ENCODE measurements at places on chromosomes 3 and 15. TPM values are rescaled to one million over a fixed set of nuclear protein-coding genes. Genes with fewer than 3 reads are reported as not detected.
A peak's percentile ranks its signal among the peaks of the same experiment; 100 is the strongest.

Gene SLC9C1
- 0.28 TPM for total RNA-seq

Gene DGKG
- 0.66 TPM for total RNA-seq

Gene LRRC31
- not detected for total RNA-seq

Gene TRMT10C
- 32.9 TPM for total RNA-seq

Gene ROBO1
- 0.32 TPM for total RNA-seq

Gene CAV3
- total RNA-seq, result not detected

Gene PCLAF
- total RNA-seq, result 139 TPM

Gene GOLGA8R
- 13.0 TPM for total RNA-seq

Gene NOX5
- 0.06 TPM for total RNA-seq

- no peak for DNase-seq
These were observed 79.4 kb upstream of the FAM98B start for GRCh38 chr15:38374556-38374955.

DNA sequence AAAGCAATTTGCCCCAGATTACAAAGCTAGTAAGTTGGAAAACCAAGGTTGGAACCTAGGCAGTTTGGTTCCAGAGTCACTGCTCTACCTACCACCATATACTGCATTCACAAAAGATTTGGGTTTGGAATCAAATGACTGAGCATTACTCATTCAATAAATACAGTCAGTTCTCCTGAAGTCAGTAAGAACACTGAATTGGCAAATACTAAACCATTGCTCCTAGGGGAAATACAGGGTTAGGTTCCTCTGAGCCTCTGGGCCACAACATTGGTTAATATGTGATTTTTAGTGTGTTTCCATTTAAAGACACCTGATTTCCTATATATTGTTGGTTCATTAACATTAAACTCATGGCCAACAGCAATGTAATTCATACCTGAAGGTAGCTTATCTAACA is 2.1 kb upstream of the EIF5A2 start:
- no peak for DNase-seq

GRCh38 chr3:143843587-143843986 is 4.7 kb downstream of the SLC9A9 start:
- no peak for DNase-seq

- no peak for DNase-seq
These were observed 41.9 kb downstream of the SMAD6 start for GRCh38 chr15:66743703-66744536.

DNA sequence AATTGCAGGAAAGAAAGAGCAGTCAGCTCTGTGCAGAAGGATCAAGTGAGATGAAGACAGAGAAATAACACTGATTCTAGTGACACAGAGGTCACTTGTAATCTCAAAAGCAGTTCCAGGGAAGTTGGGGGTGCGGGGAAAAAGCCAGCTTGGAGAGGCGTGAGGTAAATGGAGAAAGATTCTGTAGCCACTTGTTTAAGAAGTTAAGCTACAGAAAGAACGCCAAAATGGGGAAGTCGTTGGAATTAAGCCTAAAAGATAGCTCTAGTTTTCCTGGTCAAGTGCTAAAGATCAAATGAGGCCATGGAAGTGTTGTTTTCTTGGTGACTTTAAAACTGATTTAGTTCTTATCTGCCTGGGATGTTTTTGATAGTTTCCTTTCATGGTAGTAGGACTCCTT is 152.0 kb downstream of the GREM1 start:
- no peak for DNase-seq

DNA sequence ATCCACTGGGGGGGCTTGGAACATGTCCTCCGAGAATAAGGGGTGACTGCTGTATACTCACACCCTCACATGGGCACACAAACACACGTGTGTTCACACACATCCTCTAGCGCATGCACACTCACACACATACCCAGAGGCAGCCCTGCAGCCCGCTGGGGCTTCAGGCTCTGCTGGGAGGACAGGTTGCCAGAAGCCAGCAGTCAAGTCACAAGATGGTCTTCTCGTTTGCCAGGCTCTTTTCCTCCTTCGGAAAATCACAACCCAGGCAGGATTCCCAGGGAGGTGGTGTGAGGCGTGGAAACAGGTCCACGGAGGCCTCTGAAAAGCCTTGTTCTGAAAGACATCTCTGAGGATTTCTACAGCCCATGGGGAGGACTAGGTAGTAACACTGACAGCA is 26.8 kb downstream of the MEGF11 start:
- no peak for DNase-seq

GRCh38 chr15:25860885-25861866 is 2.0 kb downstream of the ATP10A start:
- DNase-seq, result peak; percentile 73

- no peak for DNase-seq
These were observed 847.6 kb upstream of the ALCAM start for GRCh38 chr3:104519068-104519467.

DNA sequence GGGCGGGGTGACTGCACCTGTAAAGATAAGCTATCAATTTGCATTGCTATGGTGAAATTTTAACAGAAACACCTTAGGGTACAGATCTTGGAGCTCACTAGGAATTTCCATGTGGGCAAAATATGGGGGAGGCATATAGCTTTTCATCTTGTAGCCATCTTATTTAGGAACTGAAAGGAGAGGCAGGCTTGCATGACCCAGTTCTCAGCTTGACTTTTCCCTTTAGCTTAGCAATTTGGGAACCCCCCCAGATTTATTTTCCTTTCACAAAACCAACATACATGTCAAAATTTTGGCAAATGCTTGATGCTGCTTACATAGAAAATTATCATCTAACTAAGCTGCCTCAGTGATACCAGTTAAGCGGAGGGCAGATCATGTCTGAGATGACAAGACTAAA is 55.0 kb upstream of the EIF1B start:
- DNase-seq, result no peak

DNA sequence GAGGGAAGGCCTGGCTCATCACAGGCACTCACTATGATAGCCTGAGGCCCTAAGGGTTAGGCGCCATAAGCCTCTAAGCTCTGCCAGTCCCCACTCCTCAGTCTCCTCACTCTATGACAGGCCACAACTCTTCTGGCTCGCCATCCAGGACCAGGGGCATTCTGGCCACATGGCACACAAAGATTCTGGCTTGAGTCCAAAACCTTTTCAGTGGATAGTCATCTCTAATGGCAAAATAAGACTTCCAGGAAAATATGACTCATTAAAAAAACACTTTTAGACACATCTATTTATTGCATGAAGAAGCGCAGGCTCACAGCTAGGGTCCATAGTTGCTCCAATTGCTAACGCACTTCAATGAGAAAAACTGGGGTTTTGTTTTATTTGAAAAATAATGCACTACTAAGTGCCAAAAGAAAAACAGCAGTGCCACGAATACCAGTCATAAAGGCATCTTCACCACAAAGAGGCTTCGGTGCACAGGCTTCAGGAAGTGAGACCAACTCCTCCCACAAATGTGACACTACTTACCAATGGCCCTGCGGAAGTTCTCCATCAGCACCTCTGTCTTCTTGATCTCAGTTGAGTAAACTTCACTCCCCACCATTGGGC is 11.1 kb downstream of the RUVBL1 start:
- DNase-seq, result peak; percentile 82

- no peak for DNase-seq
These were observed 248.1 kb downstream of the NAALADL2 start for GRCh38 chr3:175107231-175107630.

- DNase-seq, result no peak
These were observed 12.5 kb downstream of the FBLN2 start for GRCh38 chr3:13561376-13561775.

DNA sequence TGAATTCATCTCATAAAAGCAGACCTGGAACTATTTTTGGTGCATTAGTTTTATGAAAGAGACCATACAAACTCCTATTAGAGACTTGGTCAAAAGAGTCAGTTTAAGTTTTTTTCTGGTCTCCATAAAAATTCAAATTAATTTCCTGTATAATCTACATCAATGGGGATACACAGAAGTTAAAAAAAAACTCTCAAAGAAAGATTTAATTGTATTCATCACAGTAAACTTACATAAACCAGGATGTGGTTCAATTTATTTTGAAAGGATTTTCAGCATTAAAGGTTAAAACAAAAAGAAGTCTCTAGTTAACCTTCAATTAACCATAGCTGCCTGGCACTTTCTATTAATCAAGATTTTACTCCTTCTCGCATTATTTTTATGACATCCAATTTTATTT is 530.3 kb upstream of the KCNMB2 start:
- no peak for DNase-seq

DNA sequence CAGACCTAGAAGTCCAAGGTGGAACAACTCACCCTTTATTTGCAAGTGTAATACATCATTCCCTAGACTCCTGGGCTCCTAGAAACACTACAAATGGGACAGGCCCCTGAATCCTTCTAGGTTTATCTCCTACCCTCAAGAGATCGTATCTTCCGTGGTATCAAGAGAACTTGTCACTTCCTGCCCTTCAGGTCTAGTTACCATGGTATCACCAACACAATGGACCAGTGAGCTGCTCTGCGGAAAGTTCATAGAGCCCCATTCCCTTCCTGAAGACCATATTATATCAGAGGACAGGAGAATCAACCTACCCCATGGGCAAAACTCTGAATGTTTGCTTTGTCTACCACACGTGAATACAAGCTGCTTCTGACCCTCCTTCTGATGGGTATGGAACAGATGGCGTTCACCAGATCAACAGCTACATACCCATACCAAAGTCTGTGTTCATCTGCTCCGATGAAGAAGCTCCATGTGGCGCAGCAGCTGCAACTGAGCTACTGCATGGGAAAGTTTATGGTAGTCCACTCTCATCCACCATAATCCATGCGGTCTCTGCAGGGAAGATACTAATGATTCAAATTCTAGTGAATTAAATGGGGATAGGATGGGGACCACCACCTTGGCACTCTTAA is 84.6 kb upstream of the KLF13 start:
- peak; percentile 66 for DNase-seq

- no peak for DNase-seq
These were observed 15.6 kb downstream of the USP13 start for GRCh38 chr3:179668429-179668828.

GRCh38 chr3:27449530-27450150 is 34.5 kb downstream of the SLC4A7 start:
- DNase-seq, result no peak

- no peak for DNase-seq
These were observed 750 bp downstream of the PODXL2 start for GRCh38 chr3:127629467-127630403.

GRCh38 chr3:124935264-124935663 is 713 bp upstream of the MUC13 start:
- no peak for DNase-seq

DNA sequence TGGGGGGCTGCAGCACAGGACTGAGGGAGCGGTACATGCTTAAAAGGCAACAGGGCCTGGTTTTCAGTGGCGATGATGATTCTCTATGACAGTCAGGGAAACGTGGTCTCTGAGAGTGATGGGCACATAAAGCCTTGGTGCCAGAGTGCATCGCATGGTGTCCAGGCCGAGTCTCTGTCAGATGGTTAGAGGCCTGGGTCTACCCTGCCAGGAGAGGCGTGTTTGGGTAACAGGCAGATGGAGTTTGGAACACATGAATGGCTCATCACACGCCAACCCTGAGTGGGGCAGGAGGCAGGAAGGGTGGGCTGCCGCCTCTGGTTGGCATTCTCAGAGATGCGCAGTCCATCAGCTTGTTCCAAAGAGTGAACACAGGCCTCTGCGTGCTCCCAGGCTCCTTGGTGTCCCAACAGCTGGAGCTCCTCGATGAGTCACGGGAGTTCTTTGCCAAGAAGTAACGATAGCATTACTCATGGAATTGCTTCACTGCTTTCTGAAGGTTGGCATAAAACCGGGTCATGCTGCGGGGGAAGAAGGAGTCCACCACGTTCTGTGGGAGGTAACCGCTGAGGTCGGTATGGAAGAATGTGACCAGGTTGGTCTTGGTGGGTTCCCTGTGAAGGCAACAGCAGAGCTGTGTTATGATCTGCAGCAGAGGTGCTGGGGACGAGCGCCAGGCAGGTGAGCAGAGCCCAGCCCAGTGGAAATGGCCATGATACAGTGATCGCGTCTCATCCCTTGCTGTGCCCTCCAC is 11.0 kb downstream of the STARD5 start:
- no peak for DNase-seq

GRCh38 chr3:32616267-32616962 is 45.8 kb upstream of the DYNC1LI1 start:
- DNase-seq, result no peak

DNA sequence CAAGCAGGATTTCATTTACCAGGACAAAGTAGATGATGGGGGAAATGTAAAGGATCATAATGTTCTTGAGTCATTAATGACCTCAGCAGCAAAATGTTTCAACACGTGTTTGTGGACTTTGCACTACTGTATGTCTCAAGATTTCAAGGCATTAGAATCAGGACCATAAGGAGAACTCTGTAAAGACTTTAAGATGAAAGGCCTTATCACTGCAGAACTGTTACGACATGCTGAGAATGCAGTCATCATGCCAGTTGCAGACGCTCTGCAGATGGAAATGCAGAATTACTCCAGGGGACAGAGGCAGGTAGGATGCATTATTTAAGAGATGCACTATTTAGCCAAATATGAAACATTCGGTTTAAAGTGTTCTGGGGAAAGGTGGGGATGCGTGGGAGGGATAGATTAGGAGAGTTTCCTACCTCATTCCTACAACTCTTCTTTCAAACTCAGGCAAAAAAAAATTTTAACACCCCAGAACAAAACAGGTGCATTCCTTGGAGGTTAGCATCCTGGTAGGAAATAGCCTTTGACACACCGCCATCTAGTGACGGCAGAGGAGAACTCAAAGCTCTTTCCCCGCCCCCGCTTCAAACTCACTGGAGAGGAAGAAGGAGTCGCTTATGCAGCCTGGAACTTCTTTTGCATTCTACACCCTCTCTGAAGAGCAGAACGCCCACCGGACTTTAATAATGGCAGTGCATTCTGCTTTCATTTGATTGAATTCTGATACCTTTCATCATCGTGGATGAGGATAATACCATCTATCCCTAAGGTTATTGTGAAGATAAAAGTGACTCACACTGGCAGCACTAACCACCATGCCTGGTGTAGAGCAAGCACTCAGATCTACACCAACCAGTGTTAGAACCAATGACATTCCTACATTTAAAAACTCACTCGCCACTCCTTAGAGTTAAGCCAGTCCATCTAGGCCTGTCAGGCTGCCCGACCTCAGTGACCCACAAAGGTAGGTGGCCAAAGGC is 43.1 kb upstream of the TOPAZ1 start:
- DNase-seq, result peak; percentile 75

GRCh38 chr3:42421818-42422796 is 11.7 kb upstream of the LYZL4 start:
- no peak for DNase-seq

DNA sequence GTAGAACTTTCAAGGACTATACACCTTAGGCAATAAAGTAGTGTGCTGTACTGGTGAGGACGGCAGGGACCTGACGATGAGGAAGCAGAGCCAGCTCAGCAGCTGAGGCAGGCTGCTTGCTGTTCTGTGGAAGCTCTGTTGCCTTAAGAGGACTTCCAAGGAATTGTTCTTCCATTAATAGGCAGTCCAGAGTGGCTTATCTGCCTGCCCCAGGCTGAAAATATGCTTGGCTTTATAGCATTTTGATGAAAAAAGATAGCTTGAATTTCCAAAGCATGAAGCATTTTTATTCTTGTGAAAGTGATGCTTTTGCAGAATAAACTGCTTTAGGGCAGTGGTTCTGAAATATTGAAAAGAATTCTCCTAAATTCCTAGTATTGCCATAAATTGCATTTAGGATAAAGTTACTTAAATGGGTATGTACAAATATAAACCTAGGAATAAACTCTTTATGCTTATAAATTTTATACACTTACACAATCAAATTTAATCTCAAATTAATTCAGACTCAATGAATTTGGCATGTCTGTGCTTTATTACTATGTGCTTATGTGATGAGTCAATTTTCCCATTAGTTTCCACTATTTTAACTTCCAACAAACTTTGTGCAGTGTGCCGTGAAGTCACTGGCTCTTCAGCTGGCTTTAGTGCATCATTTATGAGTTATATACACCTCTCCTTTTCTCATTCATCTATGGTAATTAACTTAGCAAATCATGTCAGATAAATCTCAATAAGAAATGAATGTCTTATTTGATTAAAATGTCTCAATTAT is 231.0 kb upstream of the RASGRP1 start:
- DNase-seq, result no peak
